ENCODE measurements at places on chromosomes 7 and 10. TPM values are rescaled to one million over a fixed set of nuclear protein-coding genes. Genes with fewer than 3 reads are reported as not detected.
A peak's percentile ranks its signal among the peaks of the same experiment; 100 is the strongest.

FAM25A gene
- not detected for total RNA-seq

TAF3 gene
- total RNA-seq, result 1.3 TPM

PROSER2 gene
- total RNA-seq, result 84.9 TPM

CADPS2 gene
- 8.6 TPM for total RNA-seq

KCNH2 gene
- 8.4 TPM for total RNA-seq

GRID2IP gene
- not detected for total RNA-seq

- no peak for DNase-seq
Measured at GRCh38 chr10:112259688-112260087, 23.5 kb upstream of the TECTB start.

- DNase-seq, result no peak
Measured at GRCh38 chr10:124681626-124682552, 62.3 kb downstream of the FAM53B start.

GRCh38 chr10:119391440-119392251, 150.9 kb downstream of the RGS10 start:
- DNase-seq, result no peak

DNA sequence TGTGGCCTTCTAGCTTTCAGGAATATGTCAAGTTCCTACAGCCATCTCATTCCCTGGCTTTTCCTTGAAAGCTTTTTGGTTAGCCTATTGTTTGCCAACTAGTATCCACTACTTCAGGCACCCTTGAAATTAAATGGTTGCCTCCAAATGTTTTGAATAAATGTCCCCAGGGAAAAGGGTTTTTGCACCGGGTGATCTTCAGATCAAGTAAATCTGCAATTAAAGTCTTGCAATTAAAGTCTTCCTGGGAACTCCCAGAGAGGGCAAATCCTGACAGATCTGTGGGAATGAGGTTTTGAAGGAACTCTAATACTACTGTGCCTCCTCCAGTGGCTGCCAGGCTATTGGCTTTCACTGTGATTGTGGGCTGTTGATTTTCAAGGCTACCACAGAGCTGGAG, 17.7 kb upstream of the ZNRF2 start:
- no peak for DNase-seq

GRCh38 chr7:36115448-36116321, 37.4 kb upstream of the EEPD1 start:
- peak; percentile 97 for DNase-seq

GRCh38 chr7:136016649-136017395, 39.7 kb upstream of the MTPN start:
- no peak for DNase-seq

GRCh38 chr10:44564790-44565189, 179.9 kb upstream of the CXCL12 start:
- no peak for DNase-seq

GRCh38 chr10:79243181-79244067, 103.8 kb upstream of the PPIF start:
- no peak for DNase-seq

GRCh38 chr7:101676956-101677355, 47.9 kb upstream of the MYL10 start:
- DNase-seq, result no peak

GRCh38 chr10:104330168-104331110, 7.8 kb downstream of the ITPRIP start:
- peak; percentile 94 for DNase-seq

GRCh38 chr10:131681656-131682055, 219.2 kb upstream of the PPP2R2D start:
- DNase-seq, result no peak

Measured in Caki2 (cell line).